A549 treated with CpdA at 1 μM for 4 hours (cell line): ENCODE measurements at places on chromosomes 11 and 22. TPM values are rescaled to one million over a fixed set of nuclear protein-coding genes. Genes with fewer than 3 reads are reported as not detected.

The CABP4 gene
- not detected in 5 replicates for total RNA-seq

The APOL3 gene
- total RNA-seq, result 0.05 to 0.14 TPM in 2 of 5 replicates, not detected in the others

The MIOX gene
- 0.05 TPM in 1 of 5 replicates, not detected in the others for total RNA-seq

The AQP11 gene
- total RNA-seq, result 1.7 to 2.9 TPM (median 2.3 TPM) in 5 replicates

The MRPL49 gene
- 74.0 to 86.9 TPM (median 79.8 TPM) in 5 replicates for total RNA-seq

The SIK2 gene
- total RNA-seq, result 4.9 to 5.6 TPM (median 5.1 TPM) in 5 replicates

The SPECC1L gene
- total RNA-seq, result 13.2 to 15.2 TPM (median 14.4 TPM) in 5 replicates

The IGSF22 gene
- total RNA-seq, result 0.02 TPM in 1 of 5 replicates, not detected in the others

The TSKU gene
- 151 to 208 TPM (median 199 TPM) in 5 replicates for total RNA-seq

The ENTHD1 gene
- total RNA-seq, result not detected in 5 replicates

The CD248 gene
- total RNA-seq, result not detected in 5 replicates

The HBG2 gene
- total RNA-seq, result not detected in 5 replicates

The KDELR3 gene
- 17.4 to 21.6 TPM (median 19.7 TPM) in 5 replicates for total RNA-seq

The HORMAD2 gene
- not detected in 5 replicates for total RNA-seq

The KDM4E gene
- not detected in 5 replicates for total RNA-seq

The MYO18B gene
- 0.01 to 0.04 TPM (median 0.01 TPM) in 3 of 5 replicates, not detected in the others for total RNA-seq

The OR8D1 gene
- total RNA-seq, result not detected in 5 replicates

The ST3GAL4 gene
- 24.2 to 27.4 TPM (median 25.2 TPM) in 5 replicates for total RNA-seq

The MS4A4A gene
- not detected in 5 replicates for total RNA-seq

The ACTN3 gene
- total RNA-seq, result 0.01 TPM in 1 of 5 replicates, not detected in the others

The C22orf31 gene
- total RNA-seq, result not detected in 5 replicates

The GAB4 gene
- not detected in 5 replicates for total RNA-seq

The TEX54 gene
- total RNA-seq, result not detected in 5 replicates

The MS4A3 gene
- not detected in 5 replicates for total RNA-seq

The LIPT2 gene
- total RNA-seq, result 1.3 to 3.6 TPM (median 2.6 TPM) in 5 replicates

The SLC25A18 gene
- 0.05 TPM in 1 of 5 replicates, not detected in the others for total RNA-seq

The OR5B21 gene
- total RNA-seq, result not detected in 5 replicates

The OTOG gene
- total RNA-seq, result not detected in 5 replicates

The RASSF10 gene
- total RNA-seq, result 7.4 to 11.4 TPM (median 10.3 TPM) in 5 replicates

The PRAME gene
- total RNA-seq, result 97.3 to 113 TPM (median 108 TPM) in 5 replicates

The RTCB gene
- total RNA-seq, result 79.3 to 84.6 TPM (median 80.4 TPM) in 5 replicates

The KRTAP5-8 gene
- total RNA-seq, result not detected in 5 replicates

The KCNJ5 gene
- total RNA-seq, result 0.08 to 0.12 TPM in 2 of 5 replicates, not detected in the others

The ST13 gene
- total RNA-seq, result 158 to 177 TPM (median 163 TPM) in 5 replicates

The CABP2 gene
- total RNA-seq, result not detected in 5 replicates

The DDX25 gene
- 0.02 to 0.05 TPM in 2 of 5 replicates, not detected in the others for total RNA-seq

The SLC3A2 gene
- total RNA-seq, result 884 to 1,045 TPM (median 1,010 TPM) in 5 replicates
